ENCODE measurements at places on chromosomes 5 and 9.

DNA sequence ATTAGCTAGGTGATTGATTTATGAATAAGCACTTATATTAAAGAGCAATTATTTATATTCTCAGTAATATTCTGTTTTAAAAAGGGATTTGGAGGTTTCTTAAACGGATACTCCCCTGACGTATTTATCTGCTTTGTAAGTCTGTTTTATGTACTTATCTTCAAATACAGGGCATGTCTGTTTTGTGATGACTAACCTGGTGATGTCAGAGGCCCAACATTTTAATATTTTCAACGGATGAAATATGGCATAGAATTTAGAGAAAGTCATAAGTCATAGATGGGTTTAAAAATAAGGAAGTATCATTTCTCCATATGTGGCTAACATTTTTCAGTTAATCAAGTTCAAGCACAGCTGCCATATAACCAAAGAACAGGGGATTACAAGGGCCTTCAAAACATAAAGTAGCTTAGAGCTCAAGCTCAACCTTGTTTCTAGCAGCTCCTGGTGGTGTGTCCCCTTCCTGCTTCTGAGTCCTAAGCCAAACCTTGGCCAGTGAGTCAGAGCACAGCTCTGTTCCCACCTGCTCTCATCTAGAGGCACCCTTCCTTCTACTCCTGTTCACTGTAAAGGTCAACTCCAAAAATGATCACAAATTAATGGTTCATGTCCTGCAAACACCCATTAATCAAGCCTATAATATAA is 131.4 kb downstream of the OXCT1 start:
- no peak for DNase-seq

- DNase-seq: no peak
These were observed 3.9 kb upstream of the GNAQ start for GRCh38 chr9:78035383-78035993.

- no peak for DNase-seq
These were observed 1.4 kb downstream of the PDE4D start for GRCh38 chr5:59891962-59892643.

DNA sequence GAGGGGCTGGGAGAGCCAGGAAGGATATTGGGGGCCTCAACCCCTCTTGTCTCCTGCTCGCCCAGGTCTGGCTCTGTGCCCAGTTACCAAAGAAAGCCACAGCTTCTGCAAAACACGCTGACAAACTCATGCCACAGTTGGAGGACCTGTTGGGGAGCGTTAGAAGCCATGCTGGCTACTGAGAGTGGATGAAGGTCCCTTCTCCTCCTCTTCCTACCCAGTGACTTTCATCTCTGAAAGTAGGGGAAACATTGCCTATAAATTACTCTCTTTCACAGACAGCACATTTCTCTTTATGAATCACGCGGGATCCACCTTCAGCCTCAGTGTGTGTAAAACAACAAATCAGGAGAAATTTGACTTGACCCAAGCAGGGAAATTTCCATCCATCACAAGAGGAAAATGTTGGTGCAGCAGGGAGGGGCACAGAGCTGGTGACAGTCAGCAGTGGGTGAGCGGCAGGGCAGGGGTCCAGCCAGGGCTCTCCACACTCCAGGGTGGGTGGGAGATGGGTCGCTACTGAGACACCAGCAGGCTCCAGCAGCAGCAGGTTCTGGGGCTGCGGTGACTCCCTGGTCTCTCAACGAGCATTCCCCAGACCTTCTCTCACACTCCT is 181.9 kb downstream of the FGF18 start:
- DNase-seq: no peak

GRCh38 chr5:135087950-135088349 is 53.9 kb upstream of the PITX1 start:
- DNase-seq: no peak

DNA sequence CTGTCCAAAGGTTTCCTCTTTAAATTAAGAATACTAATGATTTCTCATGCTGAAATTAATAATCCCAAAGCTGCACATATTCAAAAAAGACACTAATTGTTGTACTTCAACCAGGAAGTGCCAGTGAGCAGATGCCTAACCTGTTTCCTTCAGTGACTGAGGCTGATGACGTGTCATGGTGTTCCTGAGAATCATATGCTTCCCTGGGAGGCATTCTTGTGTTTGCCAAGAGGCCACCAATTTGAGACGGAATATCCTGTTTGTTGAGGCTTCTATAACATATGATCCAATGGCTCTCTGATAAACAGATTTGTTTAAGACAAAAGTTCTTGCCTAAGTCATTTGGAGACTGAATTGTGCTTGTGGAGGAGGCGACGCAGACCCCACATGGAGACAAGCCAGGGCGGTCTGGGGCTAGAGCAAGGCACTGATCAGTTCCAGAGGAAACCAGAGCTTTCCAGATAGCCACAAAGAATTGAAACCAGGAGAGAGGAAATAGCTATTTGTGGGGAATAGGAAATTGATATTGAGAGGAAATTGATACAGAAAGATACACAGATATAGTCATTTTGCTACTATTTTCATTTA is 66.4 kb upstream of the ZNF608 start:
- no peak for DNase-seq

- DNase-seq: no peak
These were observed 90.0 kb downstream of the ARRDC3 start for GRCh38 chr5:91293131-91293530.

- no peak for DNase-seq
These were observed 1215.7 kb downstream of the MAT2B start for GRCh38 chr5:164721116-164721515.

DNA sequence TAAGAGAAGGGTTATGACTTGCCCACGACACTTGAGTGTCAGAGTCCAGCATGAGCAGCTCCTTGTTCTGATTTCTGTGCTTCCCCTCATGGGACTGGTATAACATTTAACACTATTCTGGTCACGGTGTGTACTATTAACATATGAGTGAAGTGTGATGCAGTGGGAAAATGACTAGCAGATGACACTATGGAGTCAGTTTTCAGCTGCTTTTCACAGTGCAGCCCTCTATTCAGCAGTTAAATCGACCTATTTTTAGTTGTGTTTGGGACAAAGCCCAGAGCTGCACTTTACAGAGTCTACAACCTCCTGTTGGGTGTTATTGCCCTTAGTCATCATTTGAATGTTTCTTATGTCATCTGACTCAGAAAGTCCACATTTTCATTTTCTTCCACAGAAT is 59.1 kb downstream of the CHSY3 start:
- no peak for DNase-seq

DNA sequence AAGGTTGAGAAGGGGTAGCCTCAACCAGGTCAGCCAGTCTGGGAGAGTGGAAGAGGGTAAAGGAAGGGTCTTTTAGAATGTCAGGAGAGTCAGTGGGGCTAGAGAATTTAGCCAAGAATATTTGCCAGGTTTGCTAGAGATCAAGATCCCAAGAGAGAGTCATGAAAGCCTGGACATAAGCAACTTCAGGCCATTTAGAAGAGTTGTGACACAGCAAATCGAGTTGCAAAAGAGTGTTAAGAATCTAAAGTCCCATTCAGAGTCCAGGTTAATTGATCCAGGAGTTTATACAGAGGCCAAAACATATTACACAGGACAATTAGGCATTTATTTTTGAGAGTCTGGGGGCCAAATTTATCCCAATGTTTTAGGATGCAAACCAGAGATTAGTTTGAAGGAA is 1260.1 kb upstream of the ACO1 start:
- DNase-seq: no peak

- no peak for DNase-seq
These were observed 505.5 kb upstream of the WWC1 start for GRCh38 chr5:167785901-167786300.

DNA sequence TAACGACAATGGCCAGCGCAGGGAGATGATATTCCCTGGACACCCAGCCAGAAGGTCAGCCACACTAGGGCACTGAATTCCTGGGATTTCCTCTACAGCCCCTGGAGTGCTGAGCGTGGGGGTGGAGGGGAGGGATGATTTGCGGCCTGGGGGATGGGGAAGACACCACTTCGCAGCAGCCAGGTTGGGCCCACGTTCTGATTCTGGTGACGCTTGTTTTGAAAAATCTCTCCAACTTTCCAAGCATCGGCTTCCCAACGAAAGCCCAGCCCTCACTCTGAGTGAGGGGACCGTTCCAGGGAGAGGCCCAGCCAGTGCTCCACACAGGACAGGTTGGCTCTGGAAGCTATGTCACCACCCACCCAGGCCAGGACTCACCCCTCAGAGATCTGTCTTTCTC is 5.4 kb downstream of the GFPT2 start:
- no peak for DNase-seq

Measured in T-helper 1 cell (primary cell).